ENCODE measurements at places on chromosomes 2 and 18.

GRCh38 chr2:215998636-215999035 is 14.7 kb downstream of the MREG start:
- no peak for DNase-seq

DNA sequence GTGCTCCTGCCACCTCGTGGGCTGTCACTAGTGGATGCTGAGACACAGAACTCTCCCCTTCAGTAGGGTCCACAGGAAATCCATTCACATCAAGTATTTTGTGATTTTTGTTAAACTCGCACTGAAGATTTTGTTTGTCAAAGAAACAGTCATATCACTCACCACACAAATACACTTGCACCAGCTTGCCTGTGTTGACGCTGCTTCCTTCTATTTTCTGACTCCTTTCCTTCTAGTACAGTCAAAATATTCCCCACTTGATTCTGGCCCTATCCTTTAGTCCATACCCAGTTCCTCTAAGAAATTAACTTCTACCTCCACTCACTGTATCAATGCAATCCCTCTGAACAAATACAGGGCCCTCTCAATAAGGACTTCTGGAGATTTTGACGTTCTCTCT is 213.2 kb upstream of the ARL4C start:
- no peak for DNase-seq

- DNase-seq = no peak
These were observed 22.6 kb upstream of the PROKR1 start for GRCh38 chr2:68620772-68621171.

- no peak for DNase-seq
These were observed 107.9 kb downstream of the RNF144A start for GRCh38 chr2:7025082-7025481.

GRCh38 chr2:229206548-229206947 is 64.5 kb downstream of the PID1 start:
- no peak for DNase-seq

- no peak for DNase-seq
These were observed 80.6 kb upstream of the DOCK10 start for GRCh38 chr2:225122583-225123486.

- no peak for DNase-seq
These were observed 359.9 kb upstream of the HNRNPA3 start for GRCh38 chr2:176852667-176853066.

- DNase-seq = no peak
These were observed 49.3 kb downstream of the DSEL start for GRCh38 chr18:67467188-67467587.

DNA sequence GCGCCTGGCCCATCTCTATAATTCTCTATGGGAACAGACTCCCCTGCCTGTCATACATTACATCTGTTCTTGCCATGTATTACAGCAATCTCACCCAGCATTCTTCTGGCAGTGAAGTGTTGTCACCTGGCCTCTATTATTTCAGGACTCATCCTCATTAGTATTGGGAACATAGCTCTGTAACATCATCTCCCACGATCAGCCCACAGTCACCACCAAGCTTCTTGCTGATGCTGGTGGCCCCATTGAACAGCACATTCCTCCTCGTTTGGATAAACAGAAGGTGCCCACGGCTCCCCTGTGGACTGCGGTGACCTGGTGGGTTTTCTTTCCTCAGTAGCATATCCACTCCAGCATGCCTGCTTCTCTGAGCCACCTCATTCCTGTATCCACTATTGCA is 21.5 kb downstream of the CHCHD5 start:
- no peak for DNase-seq

DNA sequence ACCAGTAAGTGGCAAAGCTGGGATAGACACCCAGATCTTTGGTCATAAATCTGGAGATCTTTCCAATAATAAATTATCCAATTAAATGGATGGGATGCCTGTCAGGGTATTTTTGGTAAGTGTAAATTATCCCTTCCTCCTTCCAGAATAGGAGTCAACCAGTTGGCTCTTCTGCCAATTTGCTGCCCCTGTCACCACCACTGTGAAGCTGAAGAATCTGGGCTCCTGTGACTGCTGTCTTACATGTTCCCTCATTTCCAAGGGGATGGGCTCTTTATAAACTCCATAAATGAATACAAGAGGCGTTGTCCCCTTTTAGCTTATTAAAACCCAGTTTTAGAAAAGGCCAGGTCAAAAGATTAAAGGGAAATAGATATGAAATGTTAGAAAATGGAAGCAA is 17.8 kb upstream of the BMP10 start:
- no peak for DNase-seq

DNA sequence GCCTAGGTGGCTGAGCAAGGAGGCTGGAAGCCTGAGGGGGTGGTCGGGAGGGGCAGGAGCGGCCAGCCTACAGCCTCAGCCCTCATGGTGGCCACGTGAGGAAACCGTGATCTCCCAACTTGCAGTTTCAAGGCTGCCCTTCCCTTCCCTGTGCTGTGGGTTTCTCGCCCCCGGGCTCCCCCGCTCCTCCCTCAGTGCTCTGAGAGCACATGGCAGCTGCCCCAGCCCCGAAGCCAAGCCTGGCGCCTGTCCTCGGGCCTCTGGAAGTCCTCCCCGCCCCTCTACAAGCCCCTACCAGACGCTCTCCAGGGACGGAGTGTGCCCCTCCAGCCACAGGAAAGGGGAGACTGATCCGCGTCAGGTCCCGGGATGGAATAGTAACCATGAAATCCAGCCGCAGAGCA is 586 bp upstream of the ANKRD23 start:
- DNase-seq = no peak

DNA sequence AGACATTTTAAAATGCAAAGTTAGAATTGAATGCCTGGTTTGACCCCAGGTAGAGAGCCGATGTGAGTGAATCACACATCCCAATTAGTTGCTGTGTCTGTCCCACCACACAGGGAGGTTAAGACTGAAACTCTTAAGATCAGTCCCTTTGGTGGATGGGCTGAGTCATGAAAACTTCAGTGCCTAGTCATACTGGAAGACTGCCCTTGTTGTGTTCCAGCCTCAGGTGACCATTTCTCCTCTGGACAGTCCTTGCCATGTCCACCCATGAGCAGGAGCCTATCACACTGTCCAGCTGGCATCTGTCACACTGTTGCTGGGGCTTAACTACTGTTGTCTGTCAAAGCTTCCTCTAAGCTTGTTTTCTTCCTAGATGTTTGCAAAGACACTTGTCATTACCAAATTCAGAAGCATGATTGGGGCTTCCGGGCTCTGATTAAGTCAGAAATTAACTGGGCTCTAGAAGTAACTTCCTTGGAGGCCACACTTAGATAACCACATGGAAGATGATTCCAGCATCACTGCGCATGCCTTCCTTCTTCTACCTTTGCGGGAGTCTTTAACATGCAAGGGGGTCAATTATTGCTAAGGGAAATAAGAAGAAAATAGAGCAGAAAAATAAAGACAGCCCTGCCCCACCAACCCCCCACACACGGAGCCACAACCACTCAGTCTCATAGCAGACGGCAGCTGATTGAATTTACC is 21.3 kb downstream of the CYRIA start:
- no peak for DNase-seq

GRCh38 chr18:27749194-27749593 is 427.7 kb downstream of the CDH2 start:
- no peak for DNase-seq
